T-helper 2 cell treated with Interferon-gamma antibody and Interleukin-4, amounts not matched to agents 5 μg/mL and 100 μg/mL, for 36 hours (primary cell): ENCODE measurements at places on chromosomes 12 and 14.

GRCh38 chr14:64849940-64850339 lies 29.8 kb downstream of the SPTB start:
- no peak for DNase-seq

DNA sequence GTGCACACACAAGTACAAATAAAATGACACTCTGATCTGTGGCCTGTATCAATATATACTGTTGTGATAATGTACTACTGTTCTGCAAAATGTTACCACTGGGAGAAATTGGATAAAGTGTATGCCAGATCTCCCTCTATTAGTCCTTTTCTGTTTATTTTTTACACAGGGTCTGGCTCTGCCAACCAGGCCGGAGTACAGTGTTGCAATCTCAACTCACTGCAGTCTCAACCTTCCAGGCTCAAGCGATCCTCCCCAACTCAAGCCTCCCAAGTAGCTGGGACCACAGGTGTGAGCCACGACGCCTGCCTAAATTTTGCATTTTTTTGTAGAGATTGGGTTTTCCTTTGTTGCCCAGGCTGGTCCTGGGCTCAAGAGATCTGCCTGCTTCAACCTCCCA lies 1.9 kb downstream of the NT5DC3 start:
- no peak for DNase-seq

GRCh38 chr12:128813392-128813791 lies 10.4 kb downstream of the SLC15A4 start:
- DNase-seq = no peak

DNA sequence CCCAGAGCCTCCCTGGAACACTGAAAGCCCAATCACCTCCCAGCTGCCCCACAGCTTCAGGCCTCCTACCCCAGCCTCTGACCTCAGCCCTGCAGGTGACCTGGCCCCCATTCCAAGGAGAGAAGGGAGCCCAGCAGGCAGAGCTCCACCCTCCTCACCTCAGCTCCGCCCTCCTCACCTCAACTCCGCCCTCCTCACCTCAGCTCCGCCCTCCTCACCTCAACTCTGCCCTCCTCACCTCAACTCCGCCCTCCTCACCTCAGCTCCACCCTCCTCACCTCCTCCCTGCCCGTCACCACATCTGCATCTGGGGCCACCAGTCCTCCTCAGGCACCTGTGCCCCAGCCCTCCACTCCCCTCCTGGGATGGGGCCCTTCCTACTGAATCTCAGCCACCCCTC lies 112.2 kb upstream of the SFSWAP start:
- no peak for DNase-seq

DNA sequence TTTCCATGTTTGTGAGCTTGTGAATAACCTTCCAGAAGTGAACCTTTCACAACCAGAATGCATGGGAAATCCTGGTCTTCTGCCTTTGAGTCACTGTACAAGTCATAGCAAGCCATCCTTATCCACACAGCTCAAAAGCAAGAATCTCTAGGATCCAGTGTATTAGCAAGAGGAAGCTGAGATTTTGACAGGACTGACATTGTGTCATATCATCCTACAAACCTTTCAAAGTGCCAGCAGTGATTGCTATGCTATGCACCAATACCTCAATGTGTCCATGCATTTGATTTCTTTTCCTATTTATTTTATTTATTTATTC lies 13.5 kb upstream of the NRDE2 start:
- no peak for DNase-seq

DNA sequence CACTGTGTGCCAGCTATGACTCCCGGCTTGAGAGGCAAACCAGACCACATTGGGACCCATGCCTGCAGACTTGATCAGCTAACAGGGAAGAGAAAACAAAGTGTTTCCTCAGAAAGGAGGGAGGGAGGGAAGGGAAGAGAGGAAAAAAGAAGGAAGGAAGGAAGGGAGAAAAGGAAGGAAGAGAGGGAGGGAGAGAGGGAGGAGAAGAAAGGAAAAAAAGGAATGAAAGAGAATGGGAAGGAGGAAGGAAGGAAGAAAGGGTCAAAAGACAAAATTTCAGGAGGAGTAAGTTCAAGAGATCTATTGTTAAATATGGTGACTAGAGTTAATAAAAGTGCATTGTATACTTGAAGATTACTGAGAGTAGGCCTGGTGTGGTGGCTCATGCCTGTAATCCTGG lies 18.9 kb downstream of the FIGNL2 start:
- no peak for DNase-seq

GRCh38 chr12:55830601-55831446 lies 1.4 kb upstream of the DNAJC14 start:
- DNase-seq = no peak

DNA sequence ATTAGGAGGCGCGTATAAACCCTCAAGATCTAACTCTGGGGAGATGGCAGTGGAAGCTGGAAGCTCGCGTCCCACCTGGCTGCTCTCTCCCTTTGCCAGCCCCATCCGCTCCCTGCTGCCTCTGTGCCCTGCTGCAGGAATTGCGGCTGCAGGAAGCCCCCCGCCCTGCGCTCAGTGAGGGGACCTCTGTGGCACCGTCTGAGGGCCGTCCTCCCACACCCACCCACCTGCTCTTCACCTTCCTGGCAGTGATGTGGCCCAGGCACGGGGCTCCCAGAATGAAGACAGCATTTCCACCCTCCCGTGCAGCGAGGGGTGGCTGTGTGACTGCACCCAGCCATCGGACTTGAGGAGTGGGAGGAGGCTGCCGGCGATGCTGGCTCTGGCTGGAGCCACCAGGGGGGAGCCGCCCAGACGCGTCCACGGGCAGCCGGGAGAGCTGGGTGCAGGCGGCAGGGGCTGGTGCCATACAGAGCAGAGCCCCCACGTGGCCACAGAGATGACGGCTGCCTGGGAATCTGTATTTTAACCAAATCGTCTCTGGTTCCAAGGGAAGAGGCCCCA lies 28.3 kb upstream of the GALNT9 start:
- DNase-seq = no peak

- DNase-seq = peak; percentile 9
These were observed 180.6 kb upstream of the EEA1 start for GRCh38 chr12:93109551-93110203.

GRCh38 chr12:93091886-93092648 lies 163.0 kb upstream of the EEA1 start:
- DNase-seq = no peak

DNA sequence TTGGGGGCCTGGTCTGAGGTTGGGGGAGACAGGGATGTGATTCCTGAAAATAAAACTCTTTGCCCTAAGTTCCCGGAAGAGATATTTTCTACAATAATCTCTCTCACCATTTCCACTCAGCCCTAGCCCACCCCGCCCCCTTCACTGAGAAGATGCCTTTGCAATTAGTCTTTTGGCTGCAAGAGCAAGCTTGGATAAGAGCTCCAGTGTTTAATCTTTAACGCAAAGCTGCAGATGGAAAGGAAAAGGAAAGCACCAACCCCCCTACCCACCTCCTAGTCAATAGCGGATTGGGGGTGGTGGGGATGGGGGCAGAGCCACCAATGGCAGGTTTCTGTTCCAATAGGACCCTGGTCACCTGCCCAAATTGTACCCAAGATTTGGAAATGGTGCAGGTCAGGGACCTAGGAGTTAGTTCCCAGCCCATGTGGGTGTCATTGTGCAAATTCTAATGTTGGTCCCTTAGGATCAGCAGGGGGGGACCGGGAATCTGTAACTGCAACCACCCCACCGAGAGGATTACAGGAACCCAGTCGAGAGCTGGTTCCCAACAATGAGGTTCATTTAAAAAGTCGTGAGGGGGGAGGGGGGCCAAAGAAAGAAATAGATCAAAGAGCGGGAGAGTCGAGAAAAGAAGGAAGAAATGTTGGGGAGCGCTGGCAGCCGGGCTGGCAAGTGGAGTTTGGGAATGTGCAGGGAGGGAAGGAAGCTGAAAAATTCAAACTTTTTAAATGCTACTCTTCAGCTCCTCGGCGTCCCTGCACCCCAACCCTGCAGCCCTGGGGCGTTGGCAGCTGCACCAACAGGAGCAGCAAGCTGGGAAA lies 1.6 kb downstream of the ZFP36L1 start:
- DNase-seq = no peak

DNA sequence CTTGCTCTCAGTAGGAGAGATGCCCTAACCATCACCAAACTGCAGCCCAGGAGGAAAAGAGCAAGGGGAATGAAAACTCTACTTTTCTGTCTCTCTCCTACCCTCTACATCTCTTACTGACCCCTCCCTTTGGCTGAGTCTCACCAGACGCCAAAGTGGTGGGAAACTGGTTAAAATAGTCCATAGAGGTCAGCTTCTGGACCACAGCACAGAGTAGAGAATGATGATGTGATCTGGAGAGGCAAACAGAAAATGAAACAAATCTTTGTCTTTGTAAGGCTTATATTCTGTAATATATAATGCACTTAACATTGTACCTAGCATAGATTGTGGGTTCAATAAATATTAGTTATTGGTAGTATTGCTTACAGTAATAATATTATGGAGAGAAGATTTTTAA lies 81.0 kb upstream of the GARIN2 start:
- DNase-seq = no peak

DNA sequence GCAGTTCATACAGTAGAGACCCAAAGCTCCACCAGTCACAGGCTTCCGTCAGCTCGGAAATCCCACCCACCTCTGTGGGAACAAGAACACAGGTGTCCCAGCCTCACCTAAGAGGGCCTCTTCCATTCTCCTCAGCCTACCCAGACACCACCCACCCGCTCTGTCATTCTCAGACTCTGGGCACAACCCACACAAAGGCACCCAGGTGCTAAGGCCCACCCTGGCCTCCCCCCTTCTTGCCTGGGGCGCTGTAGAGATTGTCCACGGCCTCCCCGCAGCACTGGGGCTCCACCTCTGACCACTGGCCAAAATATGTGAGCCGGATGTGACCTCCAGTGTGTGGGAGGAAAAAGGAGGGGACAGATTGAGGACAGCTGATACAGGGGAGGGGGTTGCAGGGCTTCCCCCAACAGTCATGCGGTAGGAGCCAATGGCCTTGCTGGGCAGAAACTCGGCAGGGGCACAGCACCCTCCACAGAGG lies 14.2 kb downstream of the RPS6KL1 start:
- DNase-seq = no peak

DNA sequence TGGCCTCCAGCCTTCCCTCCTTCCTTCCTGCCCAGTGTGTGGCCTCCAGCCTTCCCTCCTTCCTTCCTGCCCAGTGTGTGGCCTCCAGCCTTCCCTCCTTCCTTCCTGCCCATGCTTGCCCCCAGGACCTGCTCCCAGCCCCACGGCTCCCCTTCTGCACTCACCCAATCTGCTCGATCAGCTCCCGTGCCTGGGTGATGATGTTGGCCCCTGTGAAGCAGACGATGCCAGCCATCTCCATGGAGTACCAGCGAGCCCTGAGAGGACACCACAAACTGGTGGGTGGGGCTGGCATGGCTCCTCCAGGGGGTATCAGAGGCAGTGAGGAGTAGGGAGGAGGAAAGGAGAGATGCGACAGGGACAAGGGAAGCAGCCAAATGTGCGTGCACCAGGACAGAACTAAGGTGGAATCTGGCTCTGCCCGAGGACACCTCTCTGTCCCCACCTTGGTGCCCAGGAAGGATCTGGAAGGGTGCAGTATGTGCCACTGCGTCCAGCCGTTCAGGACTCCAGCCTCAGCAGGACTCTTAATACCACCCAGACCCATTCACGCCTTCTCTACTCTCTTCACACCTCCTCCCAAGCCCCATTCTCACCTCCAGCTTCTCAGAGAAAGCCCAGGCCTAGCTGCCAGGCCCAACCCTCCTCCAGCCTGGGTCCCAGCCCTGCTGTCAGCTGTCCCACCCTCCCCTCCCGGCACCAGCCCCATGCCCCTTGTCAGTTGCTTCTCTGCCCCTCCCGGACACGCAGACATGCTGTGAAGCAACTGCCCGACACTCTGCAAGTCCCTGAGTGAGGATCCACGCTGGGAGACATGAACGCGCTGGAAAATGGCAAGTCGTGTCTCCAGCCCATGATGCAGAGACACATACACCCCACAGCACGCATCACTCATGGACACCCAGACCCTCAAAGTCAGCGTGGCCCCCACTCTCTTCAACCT lies 22.7 kb downstream of the POLE start:
- DNase-seq = no peak

DNA sequence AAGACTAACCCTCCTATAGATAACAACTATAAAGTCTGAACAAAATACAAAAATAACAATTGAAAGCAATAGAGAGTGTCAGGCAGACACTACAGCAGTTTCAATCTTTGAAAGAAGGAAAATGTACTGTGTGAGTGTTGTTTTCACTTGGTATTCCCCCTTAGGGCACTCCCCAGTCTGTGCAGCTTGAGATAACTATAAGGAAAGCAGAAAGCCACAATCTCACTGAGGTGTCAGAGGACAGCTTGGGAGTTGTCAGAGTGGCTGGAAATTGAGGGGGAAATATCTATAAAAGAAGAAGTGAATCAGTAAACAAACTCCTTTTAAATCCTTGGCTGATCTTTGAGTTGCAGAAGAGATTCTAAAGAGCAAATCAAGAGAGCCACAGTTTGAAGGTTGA lies 364.8 kb downstream of the NELL2 start:
- no peak for DNase-seq

DNA sequence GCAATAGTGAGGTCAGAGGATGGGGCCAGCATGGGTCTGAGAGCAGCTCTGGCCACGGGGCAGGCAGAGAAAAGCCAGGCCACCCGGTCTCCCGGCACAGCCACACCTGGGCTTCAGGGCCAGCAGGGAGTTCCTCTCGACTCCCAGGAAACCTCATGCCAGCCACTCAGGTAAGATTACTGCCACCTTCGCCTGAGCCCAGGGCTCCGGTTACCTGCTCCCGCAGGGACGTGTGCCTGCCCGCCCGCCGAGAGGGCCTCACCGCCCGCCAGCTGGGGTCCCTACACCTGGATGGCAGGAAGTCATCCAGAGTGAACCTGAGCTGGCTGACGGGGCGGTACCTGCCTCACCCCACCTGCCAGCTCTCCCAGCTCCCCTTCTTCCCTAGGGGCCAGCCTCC lies 7.3 kb downstream of the JAG2 start:
- DNase-seq = no peak

DNA sequence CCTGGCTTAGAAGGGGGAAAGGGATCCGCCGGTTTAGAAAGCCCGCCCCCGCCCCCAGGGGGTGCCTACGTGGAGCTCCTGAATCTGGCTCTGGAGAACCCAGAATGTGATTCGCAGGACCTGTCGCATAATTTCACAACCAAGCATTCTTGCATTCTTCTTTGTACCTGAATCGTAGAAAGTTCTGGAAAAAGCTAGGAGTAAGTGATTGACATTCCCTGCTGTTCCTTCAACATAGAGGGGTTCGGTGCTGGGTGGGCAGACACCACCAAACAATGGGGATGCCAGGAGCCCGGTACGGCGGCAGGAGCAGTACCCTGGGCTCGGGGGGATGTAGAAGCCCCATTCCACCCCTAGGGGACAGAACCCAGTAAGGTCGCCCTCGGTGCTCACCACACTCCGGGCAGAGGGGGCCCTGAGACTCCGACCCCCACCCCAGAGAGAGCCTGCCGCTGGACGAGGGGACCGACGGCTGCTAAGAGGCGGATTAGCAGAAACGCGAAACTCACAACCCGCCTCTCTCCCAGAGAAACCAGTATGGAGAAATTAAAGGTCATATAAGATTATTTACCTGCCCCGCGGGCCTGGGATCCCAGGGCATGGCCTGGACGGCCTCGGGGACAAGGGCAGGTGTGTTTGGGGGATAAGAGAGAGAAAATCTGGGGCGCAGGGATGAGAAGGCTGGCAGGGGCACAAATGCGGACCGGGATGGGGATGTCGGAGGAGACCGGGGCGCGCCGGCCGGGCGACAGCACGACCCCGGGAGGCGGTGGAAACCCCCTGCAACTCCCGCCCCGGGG lies 520 bp downstream of the CSRP2 start:
- DNase-seq = no peak

- no peak for DNase-seq
These were observed 34.9 kb upstream of the SPTSSA start for GRCh38 chr14:34496679-34497513.
